ENCODE measurements at places on chromosomes 4 and X.

DNA sequence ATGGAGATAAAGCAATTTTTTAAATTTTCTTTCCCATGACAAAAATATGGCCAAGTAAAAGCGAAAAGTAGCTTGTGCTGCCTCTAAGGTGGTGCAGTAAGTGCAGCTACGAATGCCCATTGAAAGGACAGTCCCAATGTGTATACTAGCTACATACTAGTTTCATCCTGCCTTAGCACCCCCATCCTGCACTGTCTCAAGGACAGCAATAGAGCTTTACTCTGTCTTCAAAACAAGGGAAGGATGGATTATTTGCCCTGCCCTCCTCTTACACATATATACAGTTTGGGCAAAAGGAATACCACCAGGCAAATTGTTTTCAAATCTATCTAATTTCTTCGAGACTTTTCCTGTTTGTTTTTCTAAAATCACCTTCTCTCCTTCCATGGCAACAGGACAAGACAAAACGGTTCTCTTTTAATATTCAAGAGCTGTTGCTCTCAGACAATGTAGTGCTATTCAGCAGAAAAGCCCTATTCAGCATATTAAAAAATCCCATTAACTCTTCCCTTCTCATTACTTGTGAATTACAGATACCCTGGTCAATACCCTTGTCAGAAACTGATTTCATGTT, 75.1 kb upstream of the SLC7A11 start:
- no peak for DNase-seq

DNA sequence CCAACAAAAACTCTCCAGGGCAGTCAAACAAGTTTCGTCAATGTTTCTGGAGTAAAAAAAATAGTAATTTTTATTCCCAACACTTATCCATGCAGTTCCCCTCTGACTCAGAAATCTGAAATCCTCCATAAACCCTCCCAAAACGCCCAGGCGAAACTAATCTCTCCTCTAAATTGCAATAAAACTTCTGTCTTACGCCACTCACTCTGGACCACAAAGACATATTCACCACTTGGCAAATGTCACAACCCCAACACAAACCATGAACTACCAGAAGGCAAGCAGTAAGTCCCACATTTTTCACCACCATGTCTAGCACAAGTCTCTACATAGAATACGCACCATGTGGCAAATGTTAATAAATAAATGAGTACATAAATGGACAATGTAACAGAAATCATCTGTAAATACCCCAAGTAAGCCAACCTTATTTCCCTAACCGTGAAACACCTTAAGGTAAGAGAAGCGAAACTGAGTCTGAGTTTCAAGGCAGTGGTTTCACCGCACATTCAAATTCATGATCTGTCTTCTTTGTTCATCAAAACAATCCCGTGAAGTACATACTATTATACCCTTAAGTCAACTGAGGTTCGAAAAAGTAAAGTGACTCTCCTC, 1.6 kb downstream of the PAPSS1 start:
- DNase-seq, result no peak

DNA sequence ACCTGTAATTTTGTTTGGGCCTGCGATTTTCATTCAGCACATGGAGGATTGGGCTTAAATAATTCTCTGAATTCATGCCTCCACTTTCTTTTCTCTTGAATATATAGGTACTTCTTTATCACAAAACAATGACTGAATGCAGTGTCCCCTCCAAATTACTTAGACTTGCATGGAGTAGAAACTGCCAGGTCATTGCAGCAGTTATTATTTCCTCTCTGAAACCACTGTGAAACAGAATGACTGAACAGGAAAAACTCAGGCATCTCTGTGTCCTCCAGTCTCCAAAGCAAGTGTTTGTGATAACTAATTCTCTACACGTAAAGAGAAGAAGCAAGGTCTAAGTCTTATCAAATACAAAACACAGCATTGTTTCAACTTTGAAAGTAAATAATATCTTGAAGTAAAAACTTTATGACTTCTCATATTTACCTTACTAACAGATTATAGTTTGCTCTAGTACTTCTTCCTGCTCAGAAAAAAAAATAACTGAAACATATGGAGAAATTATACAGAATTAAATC, 144.5 kb upstream of the DIAPH2 start:
- no peak for DNase-seq

GRCh38 chrX:54820737-54821136, 13.2 kb downstream of the MAGED2 start:
- DNase-seq, result no peak

DNA sequence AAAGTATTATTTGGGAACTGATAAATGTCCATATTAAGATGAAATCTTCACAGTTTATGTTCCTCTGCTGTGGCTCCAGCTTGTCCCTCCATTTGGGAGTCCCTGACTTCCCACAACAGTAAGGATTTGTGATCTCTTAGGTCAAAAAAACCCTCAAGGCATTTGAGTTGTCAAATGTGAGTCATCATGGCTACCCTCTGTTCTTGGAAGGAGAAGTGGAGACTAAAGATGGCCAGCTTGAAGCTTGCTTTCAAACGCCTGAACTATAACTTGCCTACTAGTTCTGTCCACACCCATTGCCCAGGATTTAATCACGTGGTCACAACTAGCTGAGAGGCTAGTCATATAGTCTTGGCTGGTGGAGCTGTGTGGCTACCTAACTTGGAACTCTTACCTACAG, 107.8 kb downstream of the CCNG2 start:
- DNase-seq, result no peak

GRCh38 chrX:56066016-56066415, 166.1 kb upstream of the KLF8 start:
- no peak for DNase-seq

DNA sequence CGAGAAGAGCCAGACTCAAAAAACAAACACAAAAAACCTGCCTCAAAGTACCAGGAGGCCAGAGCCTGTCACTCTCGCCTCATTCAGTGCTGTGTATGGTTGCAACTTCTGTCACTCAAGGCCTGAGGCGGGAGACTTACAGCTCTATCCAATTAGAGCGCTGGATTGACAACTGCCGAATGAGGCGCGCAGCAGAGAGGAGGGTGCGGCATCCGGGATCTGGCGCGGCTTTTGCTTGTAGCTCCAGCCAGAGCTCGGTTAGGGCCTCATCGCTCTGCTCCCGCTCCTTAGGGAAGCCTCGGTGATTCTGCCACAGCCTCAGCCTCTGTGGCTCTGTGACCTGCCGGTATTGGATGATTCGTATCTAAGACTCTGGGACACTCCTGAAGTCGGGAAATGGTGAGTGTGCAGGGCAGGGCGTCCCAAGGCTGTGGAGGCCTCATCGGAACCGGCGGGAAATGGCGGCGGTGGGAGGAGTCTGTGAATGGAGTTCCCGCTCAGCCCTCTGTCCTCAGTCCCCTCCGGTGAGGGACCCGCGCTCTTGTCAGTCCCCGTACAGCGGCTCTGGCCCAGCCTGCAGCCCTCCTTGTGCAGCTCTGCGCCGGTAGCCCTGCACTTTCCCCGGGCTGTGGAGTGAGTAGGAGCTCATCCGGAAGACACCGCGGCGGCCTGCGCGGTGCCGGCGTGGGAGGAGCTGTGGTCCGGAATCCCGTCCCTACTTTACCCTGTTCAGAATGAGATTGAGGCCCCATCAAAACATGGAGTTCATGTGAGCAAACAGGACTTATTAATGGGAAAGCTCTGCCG, at the start of gene ZNF718:
Gene ZNF718, plus strand, starts transcription at position 227 of the 807 bp plus-strand sequence. Its CDS starts 170 bp downstream, at position 397.
- DNase-seq, result peak; percentile 90

DNA sequence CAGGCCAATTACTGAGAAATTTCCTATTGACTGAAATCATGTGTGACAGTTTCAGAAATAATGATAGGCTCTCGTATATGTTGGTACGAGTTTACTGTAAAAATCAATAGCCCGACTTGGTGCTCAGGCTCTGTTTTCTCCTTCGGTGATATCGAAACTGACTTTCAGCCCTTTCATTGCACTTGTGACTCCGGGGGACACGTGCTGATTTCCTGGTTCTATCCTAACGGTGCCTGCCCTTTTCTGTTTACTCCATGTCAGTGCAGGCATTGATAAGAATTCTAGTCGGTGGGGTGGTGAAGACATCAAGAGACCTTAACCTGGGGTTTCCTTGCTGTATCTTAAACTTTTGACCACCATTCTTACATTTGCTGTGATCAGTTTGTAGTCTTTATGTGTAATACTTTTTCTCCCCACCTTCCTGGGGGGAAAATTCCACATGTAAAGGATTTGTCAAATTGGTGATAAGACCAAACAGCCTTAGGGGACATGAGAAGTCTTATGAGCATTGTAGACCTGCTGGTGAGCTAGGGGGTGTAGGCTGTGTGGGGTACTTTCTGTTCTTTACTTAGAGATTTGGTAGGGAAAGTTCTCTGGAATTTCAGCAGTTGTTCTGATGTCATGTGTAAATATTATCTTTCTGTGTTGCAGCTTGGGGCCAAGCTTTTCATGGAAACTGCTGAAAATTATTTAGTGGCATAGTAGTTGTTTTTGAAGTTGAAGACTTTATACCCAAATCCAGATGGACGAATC, 52.7 kb downstream of the TMEM131L start:
- DNase-seq, result no peak

GRCh38 chr4:26325191-26325590, 4.4 kb downstream of the RBPJ start:
- DNase-seq, result no peak

DNA sequence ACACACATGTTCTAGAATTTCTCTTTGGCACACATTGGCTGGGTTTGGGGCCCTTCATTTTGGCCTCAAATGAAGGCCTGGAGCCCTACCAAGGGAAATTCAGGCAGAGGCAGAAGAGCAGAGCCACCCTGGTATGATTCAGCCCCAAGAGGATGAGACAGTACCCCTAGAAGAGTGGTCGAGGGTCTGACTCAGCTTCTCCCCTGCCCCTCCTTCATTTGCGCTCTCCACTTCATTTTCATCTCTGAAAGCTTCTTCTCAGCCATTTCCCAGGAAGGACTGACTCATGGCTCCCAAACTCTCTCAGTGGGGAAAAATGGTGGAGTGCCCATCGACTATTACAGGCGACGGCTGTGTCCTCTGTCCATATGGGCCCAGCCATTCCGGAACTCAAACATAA, 43.5 kb downstream of the MAMLD1 start:
- no peak for DNase-seq

DNA sequence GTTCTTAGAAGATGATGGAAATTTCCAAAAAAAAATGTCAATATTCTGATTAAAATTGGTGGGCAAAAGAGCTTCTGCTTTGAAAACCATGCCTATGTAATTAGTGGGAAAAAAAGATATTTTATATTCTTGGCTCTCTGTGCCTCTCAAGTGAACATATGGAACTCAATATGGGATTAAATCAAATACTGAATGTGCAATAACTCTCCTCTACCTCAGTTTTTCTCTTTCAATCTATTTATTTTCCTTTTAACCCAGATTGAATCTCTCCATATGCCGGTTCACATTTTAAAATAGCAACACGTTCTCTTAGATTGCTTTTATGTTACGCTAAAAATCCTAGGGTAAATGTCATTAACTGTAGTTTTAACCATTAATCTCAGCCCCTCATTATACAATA, 224.2 kb upstream of the PABPC4L start:
- no peak for DNase-seq

DNA sequence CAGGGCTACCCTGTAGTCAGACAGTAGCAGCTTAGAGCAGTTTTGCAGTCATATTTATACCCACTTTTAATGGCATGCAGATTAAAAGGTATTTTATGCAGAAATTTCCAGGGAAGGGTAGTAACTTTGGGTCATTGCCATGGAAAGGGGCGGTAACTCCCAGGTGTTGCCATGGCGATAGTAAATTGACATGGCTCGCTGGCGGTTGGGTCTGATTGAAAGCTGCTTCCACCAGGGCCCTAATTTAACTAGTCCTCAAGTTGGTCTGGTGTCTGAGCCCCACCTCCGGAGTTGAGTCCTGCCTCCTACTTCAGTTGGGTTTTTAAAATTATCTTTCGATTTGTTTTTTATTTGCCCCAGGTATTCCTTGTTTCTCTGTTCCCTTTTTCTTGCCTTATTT, 70.1 kb downstream of the NAA11 start:
- no peak for DNase-seq

DNA sequence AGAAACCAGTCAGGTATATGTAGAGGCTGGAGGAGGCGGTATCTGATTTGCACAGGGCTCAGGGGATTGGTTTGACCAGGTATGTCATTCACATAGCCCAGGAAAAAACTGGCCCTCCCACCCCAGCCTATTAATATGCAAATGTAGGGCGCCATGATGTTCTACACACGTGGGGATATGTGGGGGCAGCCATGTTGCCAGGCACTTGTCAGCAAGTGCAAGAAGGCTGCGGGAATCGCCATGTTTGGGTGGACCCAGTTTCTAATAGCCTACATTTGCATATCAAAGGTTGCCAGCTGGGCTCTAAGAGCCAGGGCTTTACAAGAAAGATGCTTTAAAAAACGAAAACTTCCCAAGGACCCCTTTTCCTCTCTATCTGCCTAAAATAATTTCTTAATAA, 335.1 kb downstream of the SMARCA1 start:
- DNase-seq, result no peak

DNA sequence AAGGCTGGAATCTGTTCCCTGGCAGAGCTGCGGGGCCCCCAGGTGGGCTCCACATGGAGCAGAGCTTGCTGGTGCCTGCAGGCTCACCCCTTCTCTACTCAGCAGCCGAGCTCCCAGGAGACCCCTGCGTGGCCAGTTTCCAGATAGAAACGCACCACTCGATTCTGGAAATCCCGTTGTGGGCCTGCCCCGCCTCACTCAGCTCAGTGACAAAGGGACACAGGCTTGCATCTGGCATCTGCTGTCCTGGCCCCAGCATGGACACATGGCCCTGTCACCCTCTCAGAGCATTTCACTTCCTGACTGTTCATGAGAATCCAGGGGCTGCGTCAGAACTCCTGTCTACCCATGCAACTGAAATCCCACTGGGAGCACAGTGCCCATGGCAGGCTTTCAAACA, 20.5 kb upstream of the C4orf50 start:
- DNase-seq, result no peak

- no peak for DNase-seq
Observed at GRCh38 chrX:72573158-72573511, 492 bp upstream of the HDAC8 start.

DNA sequence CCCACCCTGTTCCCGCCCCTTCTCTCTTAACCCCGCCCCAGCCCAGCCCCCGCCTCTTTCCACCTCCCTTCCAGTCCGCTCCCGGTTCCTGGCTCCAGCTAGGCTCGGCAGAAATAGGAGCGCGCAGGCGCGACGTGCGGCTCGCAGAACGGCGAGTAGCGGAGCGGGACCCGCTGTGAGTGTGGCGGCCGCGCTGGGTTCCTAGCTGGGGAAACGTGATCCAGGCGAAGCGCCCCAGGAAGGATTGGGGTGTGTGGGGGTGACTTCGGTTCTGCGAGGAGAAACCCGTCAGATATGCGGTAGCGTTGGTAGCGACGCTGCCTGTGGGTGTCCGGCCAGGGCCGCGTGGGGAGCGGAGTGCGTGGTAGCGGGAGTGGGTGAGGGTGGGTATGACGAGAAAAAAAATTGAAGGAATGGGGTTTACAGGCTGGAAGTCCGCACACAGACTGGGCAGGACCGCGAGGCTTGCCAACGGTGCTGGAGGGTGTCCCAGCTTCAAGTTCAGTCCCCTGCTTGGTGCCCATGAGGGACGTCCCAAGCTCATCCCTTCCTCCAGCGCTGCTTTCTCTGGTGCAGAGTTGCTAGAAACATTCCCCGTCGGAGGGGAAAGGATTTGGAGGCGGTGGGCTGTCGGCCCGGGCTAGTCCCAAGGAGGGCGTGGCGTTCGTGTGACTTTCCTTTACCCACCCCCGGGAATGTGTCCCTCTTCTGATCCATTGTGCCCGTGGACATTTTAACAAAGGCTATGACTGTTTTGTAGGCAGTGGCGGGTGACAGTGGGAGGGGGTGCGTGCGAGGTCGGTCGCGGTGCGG, at the start of gene PRRG1:
Gene PRRG1, plus strand, starts transcription at position 144 of the 813 bp plus-strand sequence. CDS start 56,886 bp downstream, outside the sequence.
- DNase-seq, result peak; percentile 51
